Caki2 (cell line): ENCODE measurements at places on chromosomes 7 and 10.
A peak's percentile ranks its signal among the peaks of the same experiment; 100 is the strongest.

DNA sequence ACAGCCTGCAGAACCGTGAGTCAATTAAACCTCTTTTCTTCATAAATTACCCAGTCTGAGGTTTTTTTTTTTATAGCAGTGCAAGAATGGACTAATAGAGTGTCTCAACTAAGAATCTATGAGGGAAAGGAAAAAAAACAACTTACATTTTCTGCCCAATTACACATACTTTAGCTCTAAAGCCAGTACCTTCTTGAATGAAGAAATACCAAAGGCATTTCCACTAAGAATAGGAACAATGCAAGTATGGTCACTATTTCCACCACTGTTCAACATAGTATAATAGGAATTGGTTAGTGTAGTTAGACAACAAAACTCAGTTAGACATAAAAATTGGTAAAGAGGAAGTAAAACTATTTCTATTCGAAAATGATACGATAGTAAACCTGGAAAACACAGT is 37.6 kb downstream of the MICU1 start:
- no peak for DNase-seq

GRCh38 chr7:30575910-30576309 is 18.8 kb upstream of the GARS1 start:
- peak; percentile 29 for DNase-seq

- peak; percentile 28 for DNase-seq
Measured at GRCh38 chr10:90288391-90288933, 569.4 kb downstream of the HTR7 start.

- DNase-seq, result no peak
Measured at GRCh38 chr10:100829933-100830727, 82.6 kb upstream of the SLF2 start.

- DNase-seq, result peak; percentile 1
Measured at GRCh38 chr7:38629651-38630510, 1.3 kb downstream of the AMPH start.

DNA sequence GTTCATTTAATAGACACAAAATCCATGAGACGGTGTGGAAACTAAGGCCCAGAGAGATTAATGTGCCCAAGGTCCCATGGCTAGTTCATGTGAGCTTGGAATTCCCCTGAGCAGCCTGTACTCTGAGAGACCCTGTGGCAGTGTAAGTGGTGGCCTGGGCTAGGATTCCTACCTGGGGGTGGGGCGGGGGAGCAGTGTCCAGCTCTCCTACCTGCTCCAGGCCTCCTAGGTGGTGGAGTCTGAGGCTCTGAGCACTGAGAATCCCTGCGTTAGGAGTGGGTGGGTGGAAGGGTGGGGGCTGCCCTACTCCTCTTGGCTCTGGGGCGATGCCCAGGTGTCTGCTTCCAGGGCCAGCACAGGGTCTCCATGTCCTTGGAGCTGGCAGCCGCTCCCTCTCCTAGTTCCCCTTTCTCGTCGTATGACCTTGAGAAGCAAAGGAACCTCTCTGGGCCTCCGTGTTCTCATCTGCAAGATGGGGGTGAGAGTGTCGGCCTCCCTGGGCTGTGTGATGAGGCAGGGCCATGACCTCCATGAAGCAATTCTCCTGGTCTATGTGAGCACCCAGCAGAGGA is 2.5 kb downstream of the SNCG start:
- no peak for DNase-seq

DNA sequence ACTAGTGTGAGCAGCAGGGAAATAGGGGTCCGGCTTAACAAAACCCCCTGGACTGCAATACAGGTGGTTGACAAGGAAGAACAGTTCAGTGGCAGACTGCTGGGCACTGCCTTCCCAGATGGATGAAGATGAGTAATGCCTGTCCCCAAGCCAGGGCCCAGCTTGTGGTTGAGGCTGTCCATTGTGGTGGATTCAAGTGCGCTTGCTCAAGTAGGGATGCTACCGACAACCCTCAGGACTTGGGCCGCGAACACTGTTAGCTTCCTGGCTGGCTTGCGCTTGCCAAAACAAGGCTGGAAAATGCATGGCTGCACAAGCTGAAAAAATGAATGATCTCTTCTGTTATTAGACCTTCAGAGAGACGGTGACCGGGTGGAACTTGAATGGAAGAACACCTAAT is 116.1 kb upstream of the ACBD5 start:
- no peak for DNase-seq

GRCh38 chr7:29332875-29333855 is 138.6 kb downstream of the CHN2 start:
- DNase-seq, result no peak

DNA sequence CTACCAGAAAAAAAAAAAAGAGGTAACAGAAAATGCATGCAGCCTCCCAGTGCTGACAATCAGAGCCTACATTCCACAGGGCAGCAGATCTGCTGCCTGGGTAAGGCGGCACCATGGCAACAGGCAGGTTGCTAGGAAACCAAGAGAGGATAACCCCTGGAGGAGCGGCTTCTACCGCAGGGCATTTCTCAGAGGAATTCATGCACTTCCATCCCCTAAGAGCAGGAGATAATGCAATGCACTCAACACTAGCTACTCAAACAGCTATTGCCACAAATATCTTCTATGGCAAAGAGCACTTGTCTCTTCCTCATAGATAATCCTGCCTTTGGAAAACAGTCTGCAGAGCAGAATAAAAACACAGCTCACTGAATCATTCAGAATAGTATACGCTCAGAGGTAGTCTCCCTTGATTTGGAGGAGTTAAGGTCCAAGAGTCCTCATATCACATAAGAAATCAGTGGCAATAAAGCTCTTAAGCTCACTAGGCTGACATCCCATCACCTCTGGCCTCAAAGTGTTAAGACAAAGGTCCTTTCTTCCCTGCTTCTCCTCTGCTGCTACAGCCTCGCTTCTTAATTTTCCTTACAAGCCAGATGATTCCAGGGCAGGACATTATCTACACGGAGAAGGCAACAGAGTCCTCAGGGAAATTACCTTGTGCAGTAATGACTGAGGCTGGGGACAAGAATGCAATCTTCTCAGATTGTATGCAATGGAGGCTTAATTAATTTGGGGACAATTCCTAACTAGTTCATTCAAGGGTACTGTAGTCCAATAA is 10.7 kb downstream of the PSAP start:
- peak; percentile 91 for DNase-seq

DNA sequence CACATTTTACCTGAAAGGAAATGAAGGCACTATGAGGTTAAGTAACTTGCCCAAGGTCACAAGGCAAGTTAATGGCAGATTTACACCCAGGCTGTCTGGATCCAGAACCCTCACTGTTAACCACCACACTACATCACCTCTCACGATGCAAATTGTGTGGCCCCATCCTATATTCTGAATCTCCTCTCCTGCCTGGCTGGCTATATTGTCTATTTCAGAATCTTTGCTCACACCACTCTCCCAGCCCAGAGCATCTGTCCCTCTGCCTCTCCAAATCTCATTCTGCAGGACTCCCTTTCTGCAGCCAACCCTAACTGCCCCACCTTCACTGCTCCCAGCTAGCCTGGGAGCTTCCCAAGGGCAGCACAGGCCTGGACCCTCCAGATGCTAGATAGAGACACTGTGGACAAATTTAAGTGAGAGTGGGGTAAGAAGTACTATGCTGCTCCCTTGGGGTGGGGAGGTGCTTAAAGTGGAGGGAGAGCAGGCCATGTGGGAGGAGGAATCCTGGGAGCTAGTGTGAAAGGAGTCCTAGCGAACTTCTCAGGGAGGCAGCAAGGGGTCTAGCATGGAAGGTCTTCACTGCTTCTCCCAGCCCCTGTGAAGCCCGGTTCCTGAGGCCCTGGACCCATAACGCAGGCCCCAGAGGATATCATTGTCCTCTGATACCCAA is 786 bp downstream of the CUEDC2 start:
- peak; percentile 29 for DNase-seq
